Forelimb muscle (tissue), 1 donor: ENCODE measurements at places on chromosomes 11 and 22. TPM values are rescaled to one million over a fixed set of nuclear protein-coding genes. Genes with fewer than 3 reads are reported as not detected.

DNA sequence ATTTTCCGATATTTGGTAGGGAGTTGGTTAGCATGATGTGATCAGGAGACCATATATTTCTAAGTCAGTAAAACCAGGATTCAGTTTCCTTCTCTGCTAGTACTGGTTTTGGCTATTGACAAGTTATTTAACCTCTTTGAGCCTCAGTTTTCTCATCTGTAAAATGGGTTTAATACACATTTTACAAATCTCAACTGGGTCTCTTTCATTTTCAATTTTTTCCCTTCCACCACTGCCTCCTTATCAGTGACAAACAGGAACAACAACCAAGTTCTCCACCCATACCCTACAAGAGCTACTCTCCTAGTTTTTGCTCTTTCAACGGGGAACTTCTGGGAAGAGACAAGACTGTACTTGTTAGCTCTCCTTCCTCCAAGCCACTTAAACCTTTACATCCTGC lies 6.2 kb upstream of the APLP2 start:
- no peak for DNase-seq

DNA sequence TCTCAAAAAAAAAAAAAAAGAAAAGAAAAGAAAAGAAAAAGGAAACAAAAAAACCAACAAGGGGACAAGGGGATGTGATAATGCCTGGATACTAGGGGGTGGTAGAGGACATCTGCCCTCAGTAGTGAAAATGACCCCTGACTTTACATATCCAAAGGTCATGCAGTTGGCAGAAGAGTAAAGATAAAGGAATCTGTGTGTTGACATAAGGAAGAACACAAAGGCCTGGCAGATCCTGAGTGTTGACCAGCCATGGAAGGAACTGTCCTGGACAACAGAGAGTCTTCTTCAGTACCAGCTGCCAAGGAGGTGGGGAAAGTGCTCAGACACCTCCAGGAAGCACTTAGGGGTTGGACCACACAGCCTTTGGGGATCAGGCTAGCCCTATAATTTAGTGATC lies 12.6 kb downstream of the SLC43A1 start:
- no peak for DNase-seq

- DNase-seq = no peak
These were observed 112.6 kb downstream of the CADM1 start for GRCh38 chr11:115391598-115391997.

DNA sequence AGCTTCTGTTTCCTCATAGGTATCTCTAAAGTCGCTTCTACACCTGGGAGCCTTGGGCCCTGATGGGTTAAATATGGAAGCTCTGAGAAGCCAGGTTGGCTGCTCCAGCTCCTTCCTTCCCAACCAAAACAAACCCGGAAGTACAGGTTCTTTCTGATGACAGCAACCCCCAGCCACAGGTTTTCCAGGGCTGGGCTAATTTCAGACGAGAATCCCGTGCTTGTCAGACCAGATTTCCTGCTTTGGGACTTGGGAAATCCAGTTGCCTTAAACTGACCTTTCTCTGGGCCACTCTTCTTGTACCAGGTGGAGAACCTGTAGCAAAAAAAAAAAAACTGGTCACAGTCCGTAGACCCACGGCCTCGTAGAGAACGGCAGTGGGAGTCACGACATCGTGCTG lies 51.9 kb downstream of the RBX1 start:
- no peak for DNase-seq

- DNase-seq = no peak
These were observed 4.2 kb downstream of the NXF1 start for GRCh38 chr11:62801071-62801470.

DNA sequence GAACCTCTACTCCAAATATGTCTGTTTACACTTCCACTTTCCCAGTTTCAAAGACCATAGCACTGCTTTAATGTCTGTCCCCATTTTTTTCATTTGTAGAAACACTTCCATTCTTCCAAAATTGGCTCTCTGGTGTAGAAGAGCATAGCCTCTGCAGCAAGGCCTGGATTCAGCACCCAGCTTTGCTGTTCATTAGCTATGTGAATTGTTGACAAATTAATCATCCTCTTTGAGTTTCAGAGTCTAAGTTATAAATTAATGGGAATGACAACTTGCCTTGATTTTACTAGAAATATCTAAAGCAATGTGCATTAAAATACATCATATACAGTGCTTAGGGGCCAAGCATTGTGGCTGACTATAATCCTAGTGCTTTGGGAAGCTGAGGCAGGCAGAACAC lies 22.4 kb downstream of the GRIA4 start:
- no peak for DNase-seq

DNA sequence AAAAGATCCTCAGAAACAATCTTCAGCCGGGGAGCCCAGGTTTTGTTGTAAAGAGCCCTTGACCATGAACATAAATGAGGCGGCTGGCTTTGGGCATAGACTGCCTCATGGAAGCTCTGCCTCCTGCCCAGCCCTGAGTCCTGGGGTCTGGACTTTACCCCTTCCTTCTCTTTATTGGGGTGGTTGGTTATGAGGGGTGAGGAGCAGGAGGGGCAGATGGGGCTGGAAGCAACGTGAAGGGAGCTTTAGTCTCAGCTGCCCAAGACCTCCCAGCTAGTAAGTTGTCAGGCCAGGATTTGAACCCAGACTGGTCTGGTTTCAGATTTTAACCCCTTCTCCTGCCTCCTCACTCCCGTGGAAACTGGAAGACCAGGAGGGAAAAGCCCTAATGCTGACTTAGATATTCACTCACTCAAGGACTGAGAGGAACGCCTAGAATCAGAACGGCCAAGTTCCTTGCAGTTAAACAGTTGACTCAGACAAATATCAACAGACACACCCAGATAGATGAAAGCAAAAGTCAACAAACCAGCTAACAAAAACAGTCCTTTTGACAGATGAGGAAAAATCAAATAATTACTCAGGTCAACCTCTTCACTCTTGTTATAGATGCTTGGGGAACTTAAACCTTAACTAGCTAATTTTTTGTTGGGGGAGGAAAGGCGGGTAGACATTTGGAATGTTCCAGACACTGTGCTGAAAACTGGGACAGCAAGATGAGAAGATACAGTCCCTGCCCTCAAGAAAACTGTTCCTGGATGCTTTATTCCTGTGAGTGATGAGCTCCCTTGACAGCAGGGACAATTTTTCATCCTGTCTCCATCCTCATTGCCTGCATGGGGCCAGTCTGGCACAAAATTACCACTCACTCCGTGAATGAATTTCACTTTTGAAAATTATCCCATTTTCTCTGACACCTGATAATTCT lies 20.8 kb upstream of the ARRB1 start:
- no peak for DNase-seq

GRCh38 chr11:6455070-6455469 lies 14.3 kb upstream of the HPX start:
- no peak for DNase-seq

Gene SUSD2
- 0.91 TPM for polyA plus RNA-seq

Gene OTUB1
- 45.5 TPM for polyA plus RNA-seq

Gene SCUBE2
- polyA plus RNA-seq = 31.3 TPM

Gene ABCG4
- polyA plus RNA-seq = 0.14 TPM

Gene FAM83F
- 0.09 TPM for polyA plus RNA-seq

Gene LAYN
- 3.9 TPM for polyA plus RNA-seq

Gene LDHAL6A
- polyA plus RNA-seq = 0.14 TPM

Gene ANO5
- polyA plus RNA-seq = 14.4 TPM
